ENCODE measurements at places on chromosomes 2 and 18.
A peak's percentile ranks its signal among the peaks of the same experiment; 100 is the strongest.

DNA sequence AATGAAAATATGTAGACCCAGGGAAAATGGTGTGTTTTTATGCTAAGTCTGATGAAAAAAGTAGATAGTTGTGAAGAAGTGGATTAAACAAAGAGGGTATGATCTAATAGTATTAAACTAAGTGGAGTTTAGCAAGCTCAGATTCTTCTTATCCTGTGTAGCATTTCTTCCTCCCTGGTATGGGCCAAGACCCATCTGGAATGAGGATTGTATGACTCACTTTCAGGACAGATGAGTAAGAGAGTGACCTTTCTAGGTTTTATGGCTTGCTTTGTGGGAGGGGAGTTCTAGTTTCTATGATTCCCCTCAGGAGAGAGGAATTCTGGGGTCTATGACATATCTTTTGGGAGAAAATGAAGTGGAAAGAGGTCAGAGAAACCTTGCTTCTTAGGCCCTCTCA is 550.1 kb downstream of the SPAG16 start:
- peak; percentile 56 for DNase-seq

DNA sequence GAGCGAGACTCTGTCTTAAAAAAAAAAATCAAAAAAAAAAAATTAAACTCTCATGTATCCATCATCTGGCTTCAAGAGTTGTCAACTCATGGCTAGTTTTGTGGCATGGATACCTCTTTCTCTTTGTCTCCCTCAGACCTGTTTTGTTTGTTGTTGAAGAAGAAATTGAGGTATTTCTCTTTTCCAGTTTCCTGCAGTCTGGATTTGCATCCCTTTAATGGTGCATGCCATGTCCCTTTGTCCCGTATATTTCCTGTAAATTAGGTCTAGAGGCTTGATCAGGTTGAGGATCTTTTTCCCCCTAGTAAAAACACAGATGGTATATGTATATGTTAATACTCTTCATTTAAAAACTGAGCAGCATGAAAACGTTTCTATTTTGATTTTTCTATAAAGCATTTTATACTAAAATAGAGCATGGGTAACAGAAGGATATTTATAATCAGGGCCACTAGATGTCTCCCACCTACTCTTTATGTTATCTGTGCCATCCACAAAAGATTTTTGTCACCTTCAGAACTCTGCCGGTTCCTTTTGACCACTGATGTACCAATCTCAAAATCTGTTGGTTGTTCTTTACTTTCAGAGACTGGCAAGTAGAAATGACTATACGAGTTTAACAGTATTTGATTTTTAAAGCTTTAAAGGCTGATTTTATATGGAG is 80.1 kb downstream of the GALNT1 start:
- no peak for DNase-seq

GRCh38 chr2:28268386-28268785 is 124.3 kb upstream of the FOSL2 start:
- DNase-seq = no peak

DNA sequence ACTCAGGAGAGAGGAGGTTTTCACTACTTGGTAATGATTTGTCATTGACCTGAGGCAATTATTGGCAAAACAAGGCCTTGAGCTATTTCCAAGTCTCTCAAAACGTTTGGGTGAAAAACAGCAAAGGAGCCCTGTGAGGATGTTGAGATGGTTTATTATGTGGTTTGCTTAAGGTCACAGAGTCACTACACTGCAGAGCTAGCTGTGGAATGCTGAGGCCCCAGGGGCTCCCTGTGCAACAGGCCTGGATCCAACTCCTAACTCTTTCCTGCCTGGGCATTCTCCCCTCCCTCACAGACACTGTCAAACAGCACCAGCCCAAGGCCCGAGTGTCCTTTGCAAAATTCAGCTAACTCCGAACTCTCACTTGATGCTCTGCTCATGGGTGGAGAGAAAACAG is 754.6 kb upstream of the SOX11 start:
- no peak for DNase-seq

GRCh38 chr2:1886405-1886992 is 142.2 kb upstream of the PXDN start:
- peak; percentile 30 for DNase-seq

- no peak for DNase-seq
Observed at GRCh38 chr2:182020286-182021070, 34.8 kb downstream of the PPP1R1C start.
